ENCODE measurements at places on chromosomes 12 and 14.

GRCh38 chr12:75944097-75944904 is 87.3 kb downstream of the PHLDA1 start:
- DNase-seq: no peak

DNA sequence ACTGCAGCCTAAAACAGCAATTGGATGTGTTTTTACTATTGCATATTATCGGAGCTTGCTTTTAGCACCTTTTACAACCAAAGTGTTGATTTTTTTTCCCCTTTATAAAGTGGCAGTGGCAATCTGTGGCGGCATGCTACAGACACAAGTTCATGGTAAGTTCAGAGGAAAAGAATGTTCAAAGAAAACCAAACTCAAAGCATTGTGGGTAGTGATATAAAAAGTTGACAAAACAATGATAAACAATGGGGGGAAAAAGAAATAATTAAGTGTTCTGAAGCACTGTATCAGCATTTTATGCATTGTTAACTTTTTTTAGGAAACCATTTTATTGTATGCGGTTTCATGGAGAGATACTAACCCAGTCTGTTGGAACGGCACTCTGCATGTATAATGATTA is 492.0 kb upstream of the SOX5 start:
- no peak for DNase-seq

DNA sequence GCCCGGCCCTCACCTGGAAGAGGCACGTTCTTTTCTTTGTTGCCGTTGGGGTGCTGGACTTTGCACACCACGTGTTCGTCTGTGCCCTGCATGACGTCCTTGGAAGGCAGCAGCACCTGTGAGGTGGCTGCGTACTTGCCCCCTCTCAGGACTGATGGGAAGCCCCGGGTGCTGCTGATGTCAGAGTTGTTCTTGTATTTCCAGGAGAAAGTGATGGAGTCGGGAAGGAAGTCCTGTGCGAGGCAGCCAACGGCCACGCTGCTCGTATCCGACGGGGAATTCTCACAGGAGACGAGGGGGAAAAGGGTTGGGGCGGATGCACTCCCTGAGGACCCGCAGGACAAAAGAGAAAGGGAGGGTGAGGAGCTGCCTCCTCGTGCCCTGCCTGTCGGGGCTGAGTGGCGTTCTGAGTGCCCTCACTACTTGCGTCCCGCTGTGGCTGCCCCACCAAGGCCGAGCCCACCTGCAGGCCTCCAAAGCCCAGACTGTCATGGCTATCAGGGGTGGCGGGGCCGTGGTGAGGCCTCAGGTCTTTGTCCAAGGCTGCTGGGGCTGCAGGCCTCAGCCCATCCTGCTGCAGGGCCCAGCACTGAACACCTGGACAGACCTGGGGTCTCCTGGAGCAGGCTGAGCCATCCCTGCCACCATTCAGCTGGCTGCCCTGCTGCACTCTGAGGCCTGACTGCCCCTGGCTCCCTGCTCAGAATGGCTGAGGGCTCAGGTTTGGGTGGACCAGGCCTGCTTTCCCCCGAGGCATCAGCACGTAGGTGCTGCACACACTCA is 329.7 kb downstream of the TMEM121 start:
- no peak for DNase-seq

- DNase-seq: no peak
Observed at GRCh38 chr14:78524766-78525165, 354.6 kb downstream of the NRXN3 start.

DNA sequence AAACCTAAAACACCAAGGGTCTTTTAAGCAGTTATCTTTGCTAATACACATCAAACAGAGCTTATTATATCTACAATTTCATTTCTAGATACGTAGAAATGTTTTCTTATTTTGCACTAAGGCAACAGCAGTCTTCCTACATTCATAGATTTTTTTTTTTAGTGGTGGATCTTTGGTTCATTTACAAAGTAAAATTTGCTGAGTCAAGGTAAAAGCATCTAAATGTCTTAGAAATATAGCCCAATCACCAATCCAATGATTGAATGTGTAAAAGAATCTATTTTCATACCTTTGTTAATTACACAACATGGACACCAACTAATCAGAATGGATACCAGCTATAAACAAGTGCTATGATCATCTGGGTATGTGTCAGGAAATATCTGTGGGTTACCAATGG is 272.2 kb upstream of the TMPO start:
- DNase-seq: no peak

DNA sequence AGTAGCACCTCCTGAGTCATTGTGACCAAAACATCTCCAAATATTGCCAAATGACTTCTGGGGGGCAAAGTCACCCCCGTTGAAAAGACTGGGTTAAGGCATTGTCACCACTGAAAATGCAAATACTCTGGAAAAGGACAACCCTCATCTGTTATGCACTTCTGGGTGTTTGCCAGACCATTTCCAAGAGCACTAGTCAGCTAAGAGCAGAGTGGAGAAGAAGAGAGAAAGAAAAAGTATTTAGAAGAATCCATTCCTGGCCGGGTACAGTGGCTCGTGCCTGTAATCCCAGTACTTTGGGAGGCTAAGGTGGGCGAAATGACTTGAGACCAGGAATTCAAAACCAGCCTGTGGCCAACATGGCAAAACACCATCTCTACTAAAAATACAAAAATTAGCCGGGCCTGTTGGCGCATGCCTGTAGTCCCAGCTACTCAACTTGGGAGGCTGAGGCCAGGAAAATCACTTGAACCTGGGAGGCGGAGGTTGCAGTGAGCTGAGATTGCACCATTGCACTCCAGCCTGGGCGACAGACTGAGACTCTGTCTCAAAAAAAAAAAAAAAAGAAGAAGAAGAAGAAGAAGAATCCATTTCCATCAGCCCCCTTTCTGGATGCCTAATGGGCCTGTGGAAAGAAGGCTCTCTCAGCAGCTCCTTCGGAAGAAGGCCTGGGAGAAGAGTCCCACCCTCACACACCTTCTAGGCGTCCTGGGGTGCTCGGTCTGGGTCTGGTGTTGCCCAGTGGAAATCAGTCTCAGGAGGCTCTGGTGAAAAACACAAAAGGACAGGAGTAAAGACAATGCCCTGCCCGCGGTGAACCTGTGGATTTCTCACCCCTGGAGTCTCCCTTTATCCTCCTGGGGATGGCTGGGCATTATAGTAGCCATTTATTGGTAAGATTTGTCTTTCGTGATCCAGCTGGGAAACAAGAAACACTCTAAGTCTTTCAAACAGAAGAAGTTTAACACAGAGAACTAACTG is 3.5 kb upstream of the LTBR start:
- DNase-seq: no peak

GRCh38 chr14:73014105-73014504 is 12.8 kb downstream of the ZFYVE1 start:
- no peak for DNase-seq

GRCh38 chr12:65696227-65696626 is 128.1 kb upstream of the HMGA2 start:
- no peak for DNase-seq

DNA sequence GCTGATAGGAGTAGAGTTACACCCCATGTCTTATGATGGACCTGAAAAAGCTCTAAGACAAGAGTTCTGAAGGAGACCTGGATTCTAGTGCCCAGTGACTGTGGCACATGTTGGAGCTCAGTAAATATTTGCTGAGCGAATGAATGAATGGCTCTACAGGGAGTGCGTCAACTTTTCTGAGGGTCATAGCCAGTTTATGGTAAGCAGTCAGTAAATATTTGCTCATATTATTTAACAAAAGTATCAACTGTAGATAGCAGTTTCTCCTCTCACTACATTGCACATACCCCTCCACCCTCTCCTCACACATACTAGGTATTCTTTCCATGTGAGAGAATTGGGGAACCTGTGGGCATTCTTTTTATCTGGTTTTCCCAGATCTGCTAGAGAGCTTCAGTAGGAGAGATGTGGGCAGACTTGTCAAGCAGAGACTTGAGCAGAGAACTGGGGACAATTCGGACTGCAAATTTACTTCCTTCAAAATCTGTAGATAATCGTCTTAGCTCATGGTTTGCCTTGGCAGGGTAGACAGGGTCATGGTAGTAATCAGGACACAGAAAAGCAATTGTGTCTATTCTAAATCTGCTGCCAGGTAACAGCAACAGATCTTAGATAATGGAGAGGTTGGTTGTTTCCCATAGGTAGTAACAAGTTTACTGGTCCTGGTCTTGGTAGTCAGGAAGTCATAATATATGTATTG is 5.7 kb downstream of the SLC4A8 start:
- DNase-seq: no peak

GRCh38 chr14:42736408-42736807 is 1129.7 kb downstream of the LRFN5 start:
- DNase-seq: no peak

GRCh38 chr12:66999141-66999540 is 270.0 kb upstream of the CAND1 start:
- DNase-seq: no peak

- DNase-seq: no peak
Observed at GRCh38 chr12:19689801-19690472, 250.6 kb downstream of the AEBP2 start.

GRCh38 chr12:56143217-56143616 is 9.2 kb upstream of the MYL6B start:
- DNase-seq: no peak

- DNase-seq: no peak
Observed at GRCh38 chr12:88142610-88142991, 494 bp downstream of the TMTC3 start.

DNA sequence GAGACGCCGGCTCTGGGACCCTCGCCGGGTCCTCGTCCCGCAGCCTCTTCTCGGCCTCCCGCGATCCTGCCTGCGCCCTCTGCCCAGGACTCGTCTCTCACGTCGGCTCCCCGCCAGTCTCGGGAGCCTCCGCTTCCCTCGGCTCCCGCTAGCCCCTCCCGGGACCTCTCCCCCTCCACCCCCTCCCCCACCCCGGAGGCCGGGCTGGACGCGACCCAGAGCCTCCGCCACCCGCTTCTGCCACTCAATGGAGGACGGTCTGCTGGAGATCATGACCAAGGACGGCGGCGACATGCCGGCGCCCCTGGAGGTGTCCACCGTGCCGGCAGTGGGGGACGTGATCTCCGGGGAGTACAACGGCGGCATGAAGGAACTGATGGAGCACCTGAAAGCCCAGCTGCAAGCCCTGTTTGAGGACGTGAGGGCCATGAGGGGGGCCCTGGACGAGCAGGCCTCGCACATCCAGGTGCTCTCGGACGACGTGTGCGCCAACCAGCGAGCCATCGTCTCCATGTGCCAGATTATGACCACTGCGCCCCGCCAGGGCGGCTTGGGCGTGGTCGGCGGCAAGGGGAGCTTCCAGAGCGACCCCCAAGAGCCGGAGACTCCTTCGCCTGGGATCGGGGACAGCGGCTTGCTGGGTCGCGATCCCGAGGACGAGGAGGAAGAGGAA is 568 bp downstream of the CCDC184 start:
- no peak for DNase-seq

GRCh38 chr14:96165493-96166436 is 38.9 kb upstream of the BDKRB2 start:
- DNase-seq: no peak

DNA sequence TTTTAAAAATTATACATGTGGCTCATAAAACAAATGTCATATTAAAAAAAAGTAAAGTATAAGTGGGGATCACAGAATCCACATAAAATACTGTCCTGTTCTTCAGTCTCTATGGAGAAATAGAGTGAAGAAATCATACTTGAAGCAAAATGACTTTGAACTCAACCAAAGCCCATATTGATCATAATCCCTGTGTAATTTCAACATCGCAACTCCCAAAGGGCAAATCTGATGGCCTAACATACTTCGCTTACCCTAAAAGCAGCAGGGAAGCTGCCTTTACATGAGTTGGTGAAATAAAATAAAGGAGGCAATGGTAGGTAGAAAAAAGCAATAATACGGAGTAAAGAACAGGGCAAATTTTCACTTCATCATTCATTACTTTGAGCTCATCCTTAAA is 101.8 kb downstream of the CEP128 start:
- DNase-seq: no peak

GRCh38 chr14:58239244-58240195 is 5.1 kb upstream of the PSMA3 start:
- peak; percentile 64 for DNase-seq

- peak; percentile 76 for DNase-seq
Observed at GRCh38 chr14:89701211-89702043, 253.1 kb downstream of the EFCAB11 start.

DNA sequence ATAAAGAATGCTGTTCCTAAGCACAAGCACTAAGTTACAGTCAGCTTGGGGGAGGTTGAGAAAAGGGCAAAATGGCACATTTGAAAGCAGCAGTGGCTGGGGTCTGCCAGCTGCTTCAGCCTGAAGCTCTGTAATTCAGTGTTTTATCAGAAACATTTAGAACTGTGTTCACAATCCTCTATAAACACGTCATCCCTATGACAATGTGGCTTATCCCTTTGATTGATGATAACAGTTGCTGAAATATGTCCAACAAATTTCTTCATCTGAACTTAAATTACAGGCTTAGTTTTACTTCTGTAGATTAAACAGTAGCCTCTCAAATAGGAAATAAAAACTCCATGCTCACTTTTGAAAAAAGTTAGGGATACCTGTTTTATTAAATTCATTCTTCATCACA is 108.8 kb downstream of the VEZT start:
- no peak for DNase-seq

DNA sequence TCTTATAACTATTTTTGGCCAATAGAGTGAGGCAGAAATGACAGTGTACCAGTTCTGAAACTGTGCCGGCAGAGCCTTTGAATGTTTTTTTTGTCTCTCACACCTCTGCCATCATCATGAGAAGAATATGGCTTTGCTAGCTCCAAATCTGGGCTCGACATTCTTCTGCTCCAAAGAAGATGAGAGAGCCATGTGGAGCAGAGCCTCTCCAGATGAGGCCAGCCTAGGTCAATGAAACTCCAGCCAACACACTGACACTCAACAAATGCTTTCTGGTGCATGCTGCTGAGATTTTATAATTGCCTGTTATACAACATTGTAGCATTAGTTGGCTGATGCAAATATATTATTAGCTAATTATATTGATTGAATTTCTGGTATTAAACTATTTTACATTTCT is 154.7 kb downstream of the SLC38A4 start:
- DNase-seq: no peak

DNA sequence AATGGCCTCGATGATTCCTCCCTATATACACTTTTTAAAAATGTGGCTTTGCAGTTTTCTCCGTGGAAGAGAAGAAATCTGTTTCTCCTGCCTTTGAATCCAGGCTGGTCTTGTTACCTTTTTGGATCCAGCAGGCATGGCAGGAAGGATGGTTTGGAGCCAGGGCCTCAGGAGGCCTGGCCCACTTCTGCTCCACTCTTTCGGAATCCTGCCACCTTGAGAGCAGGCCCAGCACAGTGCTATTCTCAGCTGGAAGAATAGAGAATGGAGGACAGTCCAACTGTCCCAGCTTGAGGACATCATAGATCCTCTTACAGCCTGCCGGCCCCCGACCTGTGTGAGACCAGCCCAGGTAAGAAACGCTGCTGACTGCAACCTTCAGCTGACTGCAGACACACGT is 421.5 kb downstream of the FUT8 start:
- no peak for DNase-seq
